ENCODE measurements at places on chromosomes 12 and 14. TPM values are rescaled to one million over a fixed set of nuclear protein-coding genes. Genes with fewer than 3 reads are reported as not detected.

The PLA2G1B gene
- 3.0 TPM for total RNA-seq

DNA sequence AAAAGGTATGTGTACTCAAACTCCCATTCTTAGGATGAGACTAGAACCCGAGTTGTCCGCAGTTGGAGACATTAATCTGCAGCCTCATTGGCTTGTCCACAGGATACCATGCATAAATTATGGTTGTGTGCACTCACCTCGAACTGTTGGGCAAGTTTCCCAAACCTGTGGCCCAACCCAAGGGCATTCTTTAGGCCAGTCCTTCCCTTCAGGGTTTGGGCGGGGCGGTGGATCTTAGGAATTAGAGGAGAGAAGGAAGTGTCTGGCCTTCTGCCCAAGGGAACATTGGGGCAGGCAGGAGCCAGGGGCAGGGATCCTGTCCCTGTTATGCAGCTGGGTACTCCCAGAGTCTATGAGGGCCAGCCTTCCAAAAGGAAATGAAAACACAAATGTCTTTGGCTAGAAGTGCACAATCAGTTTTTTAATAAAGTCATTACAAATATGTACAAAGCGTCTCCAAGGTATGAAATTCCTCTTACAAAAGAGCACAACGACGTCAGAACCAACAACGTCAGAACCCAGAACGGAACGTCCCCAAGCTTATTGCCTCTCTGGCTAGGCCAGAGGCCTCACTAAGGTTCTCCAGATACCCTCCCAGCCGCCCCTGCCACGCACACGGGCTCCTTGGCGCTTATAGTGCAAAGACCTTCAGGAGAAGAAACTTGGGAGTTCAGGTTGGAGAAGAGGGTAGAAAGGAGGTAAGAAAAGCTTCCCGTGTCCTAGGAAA, 25.3 kb downstream of the HRK start:
- DNase-seq, result no peak

The FGF23 gene
- total RNA-seq, result 0.25 TPM

- no peak for DNase-seq
Observed at GRCh38 chr14:35297706-35298105, 5.5 kb downstream of the PSMA6 start.

The FAM181A gene
- not detected for total RNA-seq

All from left lobe of liver (tissue), 2 donors.